ENCODE measurements at places on chromosomes 5 and 9. TPM values are rescaled to one million over a fixed set of nuclear protein-coding genes. Genes with fewer than 3 reads are reported as not detected.

Gene SPATA6L
- 0.15 TPM for total RNA-seq

Gene SLC27A6
- 0.15 TPM for total RNA-seq

Gene OR1K1
- not detected for total RNA-seq

Gene DND1
- 0.17 TPM for total RNA-seq

Gene CKMT2
- 11.2 TPM for total RNA-seq

Gene SOWAHA
- 0.17 TPM for total RNA-seq

Gene ENTPD2
- total RNA-seq = not detected

Gene GABRA1
- total RNA-seq = not detected

Gene GPR150
- total RNA-seq = 0.66 TPM

Gene WNK2
- 0.15 TPM for total RNA-seq

Gene C9orf50
- total RNA-seq = 0.44 TPM

Gene CARD6
- 18.7 TPM for total RNA-seq

Data from smooth muscle cell of trachea (primary cell).